Fibroblast of mammary gland (primary cell): ENCODE measurements at places on chromosomes 2 and 18.
A peak's percentile ranks its signal among the peaks of the same experiment; 100 is the strongest.

GRCh38 chr18:42275949-42276730 is 321.1 kb downstream of the PIK3C3 start:
- no peak for DNase-seq

DNA sequence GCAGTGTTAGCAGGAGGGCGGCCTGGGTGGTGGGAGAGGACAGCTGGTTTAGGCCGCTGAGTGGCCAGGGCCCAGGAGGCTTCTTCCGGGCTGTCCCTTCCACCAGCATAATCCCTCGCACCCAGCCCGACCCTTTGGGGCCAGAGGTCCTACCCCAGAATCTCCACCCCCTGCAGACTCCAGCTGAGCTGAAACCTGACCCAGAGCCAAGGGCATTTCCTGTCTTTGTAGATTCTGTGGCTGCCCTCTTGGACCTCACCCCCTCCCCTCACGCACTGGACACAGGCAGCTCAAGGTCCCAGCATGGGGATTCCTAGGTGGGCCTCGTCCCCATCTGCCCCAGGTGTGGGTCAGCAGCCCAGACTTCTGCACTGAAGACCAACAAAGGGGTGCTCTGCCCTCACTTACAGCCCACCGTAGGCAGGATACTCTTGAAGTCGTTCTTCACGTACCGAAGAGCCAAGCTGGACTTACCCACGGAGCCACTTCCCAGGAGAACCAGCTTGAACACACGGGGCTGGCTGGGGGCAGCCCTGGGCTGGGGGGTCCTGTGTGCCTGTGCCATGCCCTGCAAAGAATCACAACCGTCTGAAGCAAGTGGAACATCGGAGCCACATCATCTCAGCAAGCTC is 4.8 kb downstream of the RAB17 start:
- DNase-seq = no peak

DNA sequence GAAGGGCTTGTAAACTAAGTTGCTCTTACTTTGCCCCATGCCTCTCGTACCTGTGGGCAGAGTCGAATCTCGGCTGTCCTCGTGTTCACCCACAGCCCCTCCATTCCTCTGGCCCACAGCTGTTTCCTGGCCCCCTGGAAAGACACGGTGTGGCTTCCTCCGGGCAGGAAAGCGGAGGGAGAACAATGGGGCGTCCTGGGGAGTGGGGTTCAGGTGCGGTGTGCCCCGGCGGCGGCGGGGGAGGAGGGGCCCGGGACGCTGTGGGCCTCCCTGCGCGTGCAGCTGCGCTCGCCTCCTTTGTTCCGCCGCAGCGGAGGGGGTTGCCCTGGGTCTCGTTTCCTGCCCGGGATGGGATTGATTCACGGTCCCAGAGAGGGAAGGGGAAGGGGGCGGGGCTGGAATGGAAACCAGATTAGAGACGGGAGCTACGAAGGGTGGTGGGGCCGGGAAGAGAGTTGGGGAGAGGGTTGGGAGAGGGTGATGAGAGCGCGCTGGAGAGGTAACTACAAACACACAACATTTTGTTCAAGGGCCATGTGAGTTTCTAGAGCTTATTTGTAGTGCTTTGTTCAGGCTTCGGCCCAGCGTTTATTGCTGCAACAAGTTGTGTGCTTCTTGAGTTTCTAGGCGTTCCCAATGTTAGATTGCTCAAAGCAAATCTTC is 796 bp downstream of the MYO1B start:
- peak; percentile 60 for DNase-seq

DNA sequence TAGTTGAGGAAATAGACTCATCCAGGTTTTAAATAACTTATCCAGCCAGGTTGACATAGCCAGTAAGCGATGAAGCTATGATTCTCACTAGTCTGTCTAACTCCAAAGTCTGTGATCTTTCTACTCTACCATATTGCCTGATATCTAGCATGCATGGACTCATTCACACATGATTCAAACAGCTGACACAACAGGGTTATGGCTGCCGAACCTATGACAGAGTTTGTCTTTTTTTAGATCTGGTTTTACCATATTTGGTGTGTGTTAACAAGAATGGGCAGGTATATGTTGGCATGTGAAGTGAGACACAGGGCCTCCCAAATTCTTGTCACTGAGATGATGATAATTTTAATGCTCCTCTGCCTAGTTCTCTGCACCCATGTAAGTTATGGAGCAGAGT is 210.6 kb downstream of the BABAM2 start:
- DNase-seq = no peak

GRCh38 chr18:63322908-63323634 is 3.5 kb upstream of the BCL2 start:
- peak; percentile 82 for DNase-seq

- DNase-seq = peak; percentile 63
Observed at GRCh38 chr2:227374158-227374557, 4.9 kb downstream of the TM4SF20 start.

DNA sequence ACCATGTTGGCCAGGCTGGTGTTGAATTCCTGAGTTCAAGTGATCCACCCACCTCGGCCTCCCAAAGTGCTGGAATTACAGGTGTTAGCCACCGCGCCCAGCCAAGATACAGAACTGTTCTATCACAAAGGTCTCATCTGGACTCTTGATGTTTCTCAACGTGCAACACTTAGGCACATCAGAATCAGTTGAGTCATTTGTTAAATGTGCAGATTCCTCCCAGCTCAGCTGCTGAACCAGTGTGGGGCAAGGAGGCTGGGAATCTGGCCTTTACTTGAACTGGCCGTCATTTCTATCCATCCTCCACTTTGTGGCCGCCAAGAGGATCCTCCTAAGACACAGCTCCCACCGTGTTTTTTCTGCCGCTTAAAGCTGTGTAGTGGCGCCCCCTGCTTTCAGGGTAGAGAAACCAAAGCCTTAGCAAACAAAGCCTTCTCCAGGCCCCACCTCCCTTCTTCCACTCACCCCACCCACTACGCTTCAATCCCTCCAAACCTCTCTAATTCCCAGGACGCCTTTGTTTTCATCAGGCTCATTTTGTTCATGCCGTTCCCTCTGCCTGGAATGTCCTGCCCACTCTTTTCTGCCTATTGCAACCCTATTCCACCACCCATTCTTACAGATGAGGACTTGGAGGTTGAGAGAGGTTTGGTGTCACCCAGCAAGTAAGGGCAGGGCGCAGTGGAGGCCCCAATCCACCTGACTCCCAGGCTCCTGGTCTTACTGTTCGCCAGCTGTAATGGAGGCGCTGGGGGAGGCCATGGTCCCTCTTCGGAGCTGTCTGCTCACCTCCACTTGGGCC is 776 bp upstream of the SPEG start:
- DNase-seq = peak; percentile 71

- peak; percentile 70 for DNase-seq
Observed at GRCh38 chr2:8214036-8214615, 467.7 kb upstream of the ID2 start.

GRCh38 chr2:237509151-237509550 is 22.1 kb downstream of the MLPH start:
- DNase-seq = no peak

DNA sequence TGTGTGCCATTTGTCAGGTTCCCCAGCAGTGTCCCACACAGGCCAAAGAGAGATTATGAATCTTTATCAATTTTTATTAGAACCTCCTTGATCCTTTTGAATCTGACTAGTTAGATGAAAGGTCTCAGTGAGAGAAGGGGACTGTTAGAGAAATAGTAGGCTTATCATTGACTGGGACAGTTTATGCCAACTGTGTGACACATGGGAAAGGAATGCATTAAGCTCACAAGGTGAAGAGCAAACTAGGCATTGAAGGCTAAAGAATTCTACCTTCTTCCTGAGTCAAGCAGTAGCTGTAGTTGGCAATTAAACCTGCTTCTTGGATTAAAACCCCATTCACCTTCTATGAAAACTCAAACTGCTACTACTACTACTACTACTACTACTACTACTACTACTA is 389.6 kb upstream of the CDH19 start:
- DNase-seq = no peak

DNA sequence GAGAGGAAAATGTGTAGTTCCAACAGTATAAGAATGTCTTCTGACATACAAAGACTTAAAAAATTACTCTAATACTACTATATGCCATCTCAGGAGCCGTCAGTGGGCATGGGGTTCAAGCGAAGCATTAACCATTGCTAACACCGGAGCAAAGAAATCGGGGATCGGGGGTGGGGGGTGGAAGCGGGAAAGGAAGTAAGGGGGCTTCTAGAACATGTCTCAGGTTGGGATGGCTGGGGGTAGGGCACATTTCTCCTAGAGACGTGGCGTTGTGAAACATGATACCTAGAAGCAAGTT is 702 bp downstream of the LMAN1 start:
- DNase-seq = peak; percentile 66

GRCh38 chr2:187214306-187214705 is 233.7 kb downstream of the CALCRL start:
- DNase-seq = no peak

- no peak for DNase-seq
Observed at GRCh38 chr2:83054751-83055150, 1404.3 kb downstream of the SUCLG1 start.

DNA sequence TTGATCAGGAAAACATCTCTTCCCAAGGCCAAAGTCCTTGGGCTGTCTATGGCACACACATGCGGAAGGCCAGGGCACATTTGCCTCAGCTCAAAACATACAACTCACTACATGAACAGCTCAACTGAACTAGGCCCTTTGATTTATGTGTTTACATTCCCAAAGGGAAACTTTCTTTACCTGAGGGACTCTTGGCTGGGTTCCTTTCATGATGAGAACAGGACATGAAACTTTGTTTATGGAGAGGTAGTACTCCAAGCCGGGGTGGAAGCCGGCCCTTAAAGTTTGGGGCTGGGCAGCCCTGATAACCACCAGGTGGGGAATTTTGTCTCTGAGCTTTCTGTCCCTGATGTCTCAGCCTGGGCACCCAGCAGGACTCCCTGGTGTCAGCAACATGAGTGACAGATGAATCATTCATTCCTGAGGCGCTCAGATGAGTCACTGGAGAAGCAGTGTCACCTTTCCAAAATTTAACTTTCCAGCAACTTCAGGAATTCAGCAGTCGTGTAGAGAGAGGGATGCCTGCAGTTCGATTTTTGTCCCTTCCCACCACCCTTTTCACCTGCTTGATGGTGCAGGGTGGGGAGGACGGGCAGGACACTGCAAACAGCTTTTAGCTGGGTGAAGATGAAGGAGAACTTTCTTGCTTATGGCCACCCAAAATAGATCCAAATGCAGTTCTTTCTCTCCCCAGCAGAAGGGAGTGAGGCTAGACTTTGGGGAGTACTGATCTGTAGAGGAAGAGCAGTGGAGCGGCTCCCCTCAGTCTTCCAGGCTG is 331.6 kb downstream of the DYSF start:
- DNase-seq = peak; percentile 30
